ENCODE measurements at places on chromosomes 2 and 18. TPM values are rescaled to one million over a fixed set of nuclear protein-coding genes. Genes with fewer than 3 reads are reported as not detected.

CNDP1 gene
- polyA plus RNA-seq: not detected

IL1RL1 gene
- not detected for polyA plus RNA-seq

UGT1A4 gene
- not detected for polyA plus RNA-seq

- no peaks in the 10 kb centered on the region for H3K36me3 ChIP-seq
- DNase-seq: no peak
- no peak overlapping the region for H3K27ac ChIP-seq
- H3K4me3 ChIP-seq: no peak overlapping the region
These were observed 137.5 kb upstream of the CHAC2 start for GRCh38 chr2:53630026-53630606.

- no peaks in the 10 kb centered on the region for H3K27me3 ChIP-seq
- H3K27ac ChIP-seq: no peak overlapping the region
- DNase-seq: no peak
- peaks cover 6% of the 10 kb centered on the region for H3K4me1 ChIP-seq
- peaks cover 10% of the 10 kb centered on the region for H3K36me3 ChIP-seq
These were observed 126.2 kb upstream of the EML6 start for GRCh38 chr2:54597153-54597848.
